ENCODE measurements at places on chromosomes 1 and 21.

- DNase-seq: no peak
Observed at GRCh38 chr1:6489383-6489765, 2.1 kb downstream of the PLEKHG5 start.

- DNase-seq: no peak
Observed at GRCh38 chr1:216936779-216937178, 213.6 kb upstream of the ESRRG start.

GRCh38 chr1:69569175-69569541 is 1.4 kb downstream of the LRRC7 start:
- DNase-seq: no peak

GRCh38 chr1:47686731-47687630 is 249.1 kb downstream of the FOXD2 start:
- no peak for DNase-seq

DNA sequence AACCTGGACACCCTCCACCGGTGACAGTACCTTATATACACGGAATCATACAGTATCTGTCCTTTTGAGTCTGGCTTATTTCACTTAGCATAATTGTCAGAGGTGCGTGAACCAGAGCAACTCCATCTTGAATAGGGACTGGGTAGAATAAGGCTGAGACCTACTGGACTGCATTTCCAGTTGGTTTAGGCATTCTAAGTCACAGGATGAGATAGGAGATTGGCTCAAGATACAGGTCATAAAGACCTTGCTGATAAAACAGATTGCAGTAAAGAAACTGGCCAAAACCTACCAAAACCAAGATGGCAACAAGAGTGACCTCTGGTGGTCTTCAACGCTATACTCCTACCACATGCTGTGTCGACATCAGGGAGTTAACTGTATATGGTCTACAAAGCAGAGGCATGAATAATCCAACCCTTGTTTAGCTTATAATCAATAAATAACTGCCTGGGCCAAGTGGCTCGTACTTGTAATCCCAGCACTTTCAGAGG is 1.4 kb upstream of the FDPS start:
- DNase-seq: no peak

DNA sequence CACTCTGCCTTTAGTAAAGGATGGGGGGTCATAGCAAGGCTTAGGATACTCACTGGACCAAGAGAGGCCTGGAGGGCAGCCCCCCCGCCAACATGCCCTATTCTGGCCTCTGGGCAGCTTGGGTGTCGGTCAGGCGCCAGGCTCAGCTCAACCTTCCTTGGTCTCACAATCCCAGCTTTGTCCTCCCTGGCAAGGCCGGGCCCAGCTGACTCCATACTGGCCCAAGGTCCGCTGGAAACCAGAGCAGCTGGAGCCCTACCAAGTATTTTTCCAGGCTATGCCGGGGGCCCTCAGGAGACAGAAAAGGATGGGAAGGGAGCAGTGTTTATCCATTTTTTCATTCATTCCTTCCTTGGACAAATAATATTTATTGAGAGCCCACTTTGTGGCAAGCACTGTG is 6.2 kb downstream of the FBXO2 start:
- DNase-seq: no peak

DNA sequence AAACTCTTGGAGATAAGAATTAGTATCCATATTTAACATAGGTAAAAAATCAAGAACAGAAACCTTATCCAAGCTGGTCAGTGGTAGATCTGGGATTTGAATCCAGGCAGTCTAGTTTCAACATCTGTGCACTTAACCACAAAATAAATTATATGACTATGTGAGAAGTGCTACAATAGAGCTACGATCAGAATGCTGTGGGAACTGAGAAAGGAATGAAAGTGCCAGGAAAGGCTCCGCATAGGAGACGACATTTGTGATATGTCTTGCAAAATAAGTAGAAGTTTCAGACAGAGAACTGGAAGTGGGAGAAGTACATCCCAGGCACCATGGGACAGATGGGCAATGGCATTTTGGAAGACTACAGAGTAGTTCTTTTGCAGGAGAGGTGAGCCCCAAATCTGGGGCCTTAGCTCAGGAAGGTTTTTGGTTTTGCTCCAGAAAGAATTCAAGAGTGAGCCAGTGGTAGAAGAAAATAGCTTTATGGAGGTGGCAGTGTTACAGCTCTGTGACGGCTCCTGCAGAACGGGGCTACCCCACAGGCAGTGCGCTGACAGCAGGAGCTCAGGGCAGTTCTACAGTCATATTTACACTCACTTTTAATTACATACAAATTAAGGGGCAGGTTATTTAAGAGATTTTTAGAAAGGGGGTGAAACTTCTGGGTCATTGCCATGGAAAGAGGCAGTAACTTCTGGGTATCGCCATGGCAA is 25.5 kb upstream of the GJA5 start:
- no peak for DNase-seq

DNA sequence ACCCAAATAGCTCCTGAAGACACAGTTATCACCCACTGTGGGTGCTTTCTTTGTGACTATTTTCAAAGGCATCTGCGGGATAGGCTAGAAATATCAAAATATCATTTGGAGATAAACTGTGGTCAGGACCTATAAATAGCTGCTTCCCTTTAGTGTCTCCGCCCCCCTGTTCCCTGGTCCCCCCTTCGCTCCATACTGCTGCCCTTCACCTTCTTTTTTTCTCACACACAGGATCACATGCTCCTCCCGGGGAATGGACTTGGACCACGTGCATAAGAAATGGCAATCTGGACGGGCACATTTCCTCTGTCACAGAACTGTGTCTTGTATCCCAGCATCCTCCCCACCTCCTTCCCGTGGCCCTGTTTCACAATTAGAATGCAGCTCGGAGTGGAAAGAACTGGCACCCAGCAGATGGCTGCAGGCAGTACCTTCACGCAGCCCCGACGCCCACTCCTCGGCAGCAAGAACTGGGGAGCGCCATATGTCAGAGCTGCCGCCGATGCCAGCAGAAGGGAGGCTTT is 68.8 kb upstream of the SSX2IP start:
- peak; percentile 25 for DNase-seq

GRCh38 chr1:173360487-173361063 is 116.6 kb upstream of the PRDX6 start:
- DNase-seq: no peak

DNA sequence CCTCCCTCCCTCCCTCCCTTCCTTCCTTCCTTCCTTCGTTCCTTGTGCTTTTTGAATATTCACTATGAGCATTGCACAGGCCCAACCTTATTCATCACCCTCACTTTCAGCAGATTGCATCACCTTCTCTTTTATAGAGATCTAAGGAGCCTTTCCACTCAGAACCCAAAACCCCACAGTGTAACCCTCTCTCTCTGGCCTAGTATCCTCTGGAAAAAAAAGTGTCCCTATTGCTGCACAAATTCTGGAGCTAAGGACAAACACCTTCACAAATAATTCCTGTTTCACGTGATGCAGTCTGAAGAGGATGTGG is 25.6 kb downstream of the OR10J5 start:
- DNase-seq: no peak

GRCh38 chr1:163197022-163197421 is 5.7 kb downstream of the RGS5 start:
- DNase-seq: no peak

DNA sequence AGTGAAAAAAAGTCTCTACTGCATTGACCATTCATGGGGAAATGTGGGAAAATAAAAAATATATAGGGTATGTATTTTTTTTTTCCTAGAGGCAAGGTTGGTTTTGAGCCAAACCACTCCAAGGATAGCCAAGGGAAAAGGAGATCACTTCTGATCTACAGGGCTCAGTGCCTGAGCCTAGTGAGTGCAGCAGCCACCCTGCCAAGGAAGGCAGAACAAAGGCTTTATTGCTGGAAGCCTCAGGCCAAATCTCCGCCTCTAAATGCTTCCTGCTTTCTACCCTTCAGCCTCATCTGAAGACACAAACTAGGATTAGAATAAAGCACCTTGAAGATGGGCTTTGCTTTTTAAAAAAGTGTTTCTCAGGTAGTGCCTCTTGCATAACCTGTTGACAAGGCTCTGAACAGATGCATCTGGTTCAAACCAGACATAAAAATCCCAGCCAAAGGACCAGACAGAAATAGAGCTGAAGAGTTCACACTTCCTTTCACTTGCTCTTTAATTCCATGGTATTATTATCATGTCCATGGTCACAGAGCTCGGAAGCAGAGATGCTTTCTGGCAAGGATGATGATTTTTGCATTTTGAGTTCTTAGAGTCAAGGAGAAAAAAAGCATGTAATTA is 10.5 kb downstream of the C1orf115 start:
- DNase-seq: no peak

DNA sequence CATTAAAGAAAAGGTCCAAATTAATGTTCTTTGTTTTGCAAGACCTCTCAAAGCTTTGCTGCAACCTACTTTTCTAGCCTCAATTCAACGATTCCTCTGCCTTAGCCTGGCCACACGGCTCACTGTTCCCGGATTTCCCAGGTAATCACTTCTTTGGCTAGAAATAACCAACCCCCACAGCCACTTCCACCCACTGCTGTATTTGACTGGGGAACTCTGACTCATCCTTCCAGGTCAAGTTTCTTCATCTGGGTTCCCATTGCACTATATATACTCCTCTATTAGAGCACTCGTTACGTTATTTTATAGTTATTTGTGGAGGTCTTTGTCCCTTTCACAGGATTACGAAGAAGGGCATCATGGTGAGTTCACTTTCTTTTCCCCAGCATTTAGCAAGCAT is 185.9 kb downstream of the CACNA1E start:
- DNase-seq: no peak

DNA sequence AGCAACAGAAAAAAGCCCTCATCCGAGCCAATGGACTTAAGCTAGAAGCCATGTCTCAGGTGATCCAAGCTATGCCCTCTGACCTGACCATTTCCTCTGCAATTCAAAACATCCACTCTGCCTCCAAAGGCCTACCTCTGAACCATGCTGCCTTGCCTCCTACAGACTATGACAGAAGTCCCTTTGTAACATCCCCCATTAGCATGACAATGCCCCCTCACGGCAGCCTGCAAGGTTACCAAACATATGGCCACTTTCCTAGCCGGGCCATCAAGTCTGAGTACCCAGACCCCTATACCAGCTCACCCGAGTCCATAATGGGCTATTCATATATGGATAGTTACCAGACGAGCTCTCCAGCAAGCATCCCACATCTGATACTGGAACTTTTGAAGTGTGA is 20.7 kb downstream of the NR5A2 start:
- no peak for DNase-seq

DNA sequence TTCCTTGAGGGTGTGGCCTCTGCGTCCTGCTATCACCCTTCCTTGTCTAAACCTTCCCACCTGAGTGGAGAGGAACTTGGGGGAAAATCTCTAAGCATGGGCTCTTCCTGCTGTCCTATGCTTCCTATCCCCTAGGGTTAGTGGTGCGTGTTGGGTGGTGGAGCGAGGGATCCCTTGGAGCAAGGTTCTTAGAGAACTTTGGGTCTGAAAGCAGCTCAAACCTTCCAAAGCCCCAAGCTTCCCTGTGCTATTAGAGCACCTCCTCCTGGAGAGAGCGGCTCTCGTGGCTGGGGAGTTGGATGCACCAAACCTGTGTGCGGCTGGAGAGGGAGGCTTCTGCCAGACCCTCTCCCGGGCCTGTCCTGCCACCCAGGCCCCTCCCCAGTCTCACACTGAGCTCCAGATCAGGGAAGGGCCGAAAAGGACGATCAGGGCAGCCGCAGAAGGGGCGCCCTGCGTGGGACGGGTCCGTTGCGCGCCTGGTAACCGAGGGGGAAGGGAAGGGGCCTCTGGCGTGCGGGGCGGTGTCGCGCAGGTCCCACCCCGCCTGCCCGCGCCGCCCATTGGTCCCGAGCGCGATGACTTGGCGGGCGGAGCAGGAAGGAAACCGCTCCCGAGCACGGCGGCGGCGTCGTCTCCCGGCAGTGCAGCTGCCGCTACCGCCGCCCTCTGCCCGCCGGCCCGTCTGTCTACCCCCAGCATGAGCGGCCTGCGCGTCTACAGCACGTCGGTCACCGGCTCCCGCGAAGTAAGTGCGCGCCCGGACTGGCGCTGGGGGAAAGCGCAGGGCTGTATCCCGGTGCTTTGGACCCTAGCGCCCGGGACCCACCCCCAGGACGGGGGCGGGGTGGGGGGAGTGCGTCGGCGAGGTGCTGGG is at the start of gene SH3BGRL3:
TSS of gene SH3BGRL3 (plus strand) at position 631 of the 877 bp plus-strand sequence. CDS start at position 701, 70 bp downstream.
- DNase-seq: peak; percentile 84

DNA sequence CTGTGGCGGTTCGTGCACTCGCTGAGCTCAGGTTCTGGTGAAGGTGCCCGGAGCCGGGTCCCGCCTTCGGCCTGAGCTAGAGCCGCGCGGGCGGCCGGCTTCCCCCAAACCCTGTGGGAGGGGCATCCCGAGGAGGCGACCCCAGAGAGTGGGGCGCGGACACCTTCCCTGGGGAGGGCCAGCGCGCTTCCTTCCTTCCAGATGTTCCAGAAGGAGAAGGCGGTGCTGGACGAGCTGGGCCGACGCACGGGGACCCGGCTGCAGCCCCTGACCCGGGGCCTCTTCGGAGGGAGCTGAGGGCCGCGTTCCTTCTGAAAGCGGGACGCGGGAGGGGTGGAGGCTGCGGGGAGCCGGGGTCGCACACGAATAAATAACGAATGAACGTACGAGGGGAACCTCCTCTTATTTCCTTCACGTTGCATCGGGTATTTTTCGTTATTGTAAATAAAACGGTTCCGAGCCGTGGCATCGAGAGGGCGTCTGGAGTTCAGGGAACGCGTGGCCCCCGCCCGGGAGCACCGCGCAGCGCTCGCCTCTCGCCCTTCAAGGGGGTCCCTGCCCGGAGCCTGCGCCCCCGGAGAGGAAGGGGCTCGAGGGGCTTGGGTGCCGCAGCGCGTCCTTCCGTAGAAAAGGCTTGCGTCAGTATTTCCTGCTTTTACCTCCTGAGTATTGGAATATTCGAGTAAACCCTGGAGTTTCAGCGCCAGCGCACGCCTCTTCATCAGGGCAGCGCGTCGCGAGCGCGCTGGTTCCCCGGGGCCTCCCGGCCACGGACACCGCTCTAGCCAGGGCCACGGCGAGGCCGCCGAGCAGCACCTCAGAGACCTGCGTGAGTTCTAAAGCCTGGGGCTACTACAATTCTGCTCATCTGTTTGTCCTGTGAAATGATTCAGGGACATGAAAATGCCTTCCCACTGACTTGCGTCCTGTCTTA is 11.5 kb downstream of the YBEY start:
- no peak for DNase-seq

GRCh38 chr1:20552728-20553445 is 514 bp downstream of the FAM43B start:
- DNase-seq: no peak

DNA sequence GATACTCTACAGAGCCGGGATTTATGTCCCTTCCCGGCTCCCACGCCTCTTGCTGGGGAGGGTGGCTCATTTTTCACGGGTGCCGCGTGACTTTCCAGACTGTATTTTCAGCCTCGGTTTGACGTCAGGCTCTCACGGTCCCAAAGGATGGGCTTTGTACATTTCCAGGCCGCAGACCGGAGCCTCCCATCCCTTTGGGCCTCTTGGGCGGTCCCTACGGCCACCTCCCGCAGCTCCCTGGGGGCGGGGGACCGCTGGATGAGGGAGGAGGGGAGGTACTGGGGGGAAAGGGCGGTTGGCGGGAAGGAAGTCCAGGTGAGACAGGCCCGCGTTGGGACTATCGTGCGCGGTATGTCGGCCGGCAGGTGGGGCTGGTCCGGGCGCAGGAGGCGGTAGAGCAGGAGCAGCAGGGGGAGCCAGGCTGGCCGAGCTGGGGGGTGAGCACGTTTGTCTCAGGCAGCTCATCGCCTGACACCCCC is 17.9 kb downstream of the UBL4B start:
- DNase-seq: no peak
